HAP-1 (cell line): ENCODE measurements at places on chromosomes 1 and 21.

- no peak for DNase-seq
Measured at GRCh38 chr21:44450999-44451398, 4.3 kb upstream of the LRRC3 start.

GRCh38 chr1:233606813-233607212 is 7.1 kb upstream of the KCNK1 start:
- DNase-seq, result no peak

DNA sequence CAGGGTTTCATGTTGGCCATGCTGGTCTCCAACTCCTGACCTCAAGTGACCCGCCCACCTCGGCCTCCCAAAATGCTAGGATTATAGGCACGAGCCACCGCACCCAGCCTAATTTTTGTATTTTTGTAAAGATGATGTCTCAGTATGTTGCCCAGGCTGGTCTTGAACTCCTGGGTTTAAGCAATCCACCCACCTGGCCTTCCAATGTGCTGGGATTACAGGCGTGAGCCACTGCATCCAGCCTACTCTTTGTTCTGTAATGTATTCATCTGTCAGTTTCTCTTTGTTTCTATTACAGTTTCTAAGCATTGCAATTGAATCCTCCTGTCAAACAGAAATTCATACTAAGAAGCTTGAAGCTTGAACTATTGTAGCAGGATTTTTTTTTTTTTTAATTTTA is 54.8 kb upstream of the RCC1 start:
- peak; percentile 33 for DNase-seq

DNA sequence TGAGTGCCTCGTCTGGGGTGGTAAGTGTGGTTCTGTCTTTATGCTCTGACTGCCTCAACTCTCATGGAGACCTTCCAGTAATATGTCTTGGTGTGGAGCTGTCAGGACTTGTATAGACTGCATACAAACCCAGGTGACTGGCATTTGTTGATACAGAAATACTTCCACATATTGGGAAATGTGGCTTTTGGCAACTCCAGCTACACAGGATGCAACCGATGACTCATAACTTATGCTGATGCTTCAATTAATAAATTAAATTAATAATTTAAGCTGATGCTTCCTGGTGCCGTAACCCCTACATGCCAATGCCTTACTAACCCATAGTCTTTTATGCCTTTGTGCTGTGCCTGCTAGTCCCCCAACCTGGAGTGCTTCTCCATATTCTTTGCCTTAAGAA is 72.3 kb upstream of the ARTN start:
- DNase-seq, result no peak

DNA sequence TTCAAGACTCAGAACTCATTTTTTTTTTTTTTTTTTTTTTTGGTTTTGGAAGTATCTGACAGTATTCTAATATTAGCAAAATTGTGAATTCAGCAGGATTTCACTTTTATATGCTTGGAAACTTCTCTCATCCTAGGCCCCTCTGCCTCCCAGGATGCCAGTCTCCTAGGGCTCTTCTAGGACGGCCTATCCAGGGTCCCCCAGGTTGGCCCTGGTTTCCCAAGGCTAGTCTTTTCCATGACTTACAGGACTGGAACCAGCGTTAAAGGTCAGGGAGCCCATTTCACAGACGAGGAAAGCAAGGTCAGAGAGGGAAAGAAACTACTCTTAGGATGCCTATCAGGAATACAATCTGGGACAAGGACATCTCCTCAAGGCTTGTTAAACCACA is 412.5 kb downstream of the PTPRU start:
- DNase-seq, result no peak

DNA sequence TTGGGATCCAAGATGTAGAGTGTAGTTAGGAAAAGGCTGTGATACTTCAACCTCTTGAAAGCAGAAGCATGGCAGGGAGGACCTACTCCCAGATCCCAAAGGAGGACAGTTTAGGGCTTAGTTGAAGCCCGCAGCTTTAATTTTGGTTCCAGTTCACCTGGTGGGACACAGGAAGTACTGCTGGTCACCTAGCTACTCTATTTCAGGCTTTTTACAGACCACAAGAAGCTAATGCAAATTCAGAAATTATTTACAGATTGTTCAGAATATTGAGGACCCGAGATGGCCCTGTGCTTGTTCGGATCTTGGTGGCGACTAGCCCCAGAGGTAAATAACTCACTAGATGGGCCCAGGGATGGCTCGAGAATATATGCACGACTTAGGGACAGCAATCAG is 6.4 kb upstream of the SMCP start:
- no peak for DNase-seq

GRCh38 chr1:20183035-20183434 is 2.9 kb upstream of the UBXN10 start:
- DNase-seq, result no peak

DNA sequence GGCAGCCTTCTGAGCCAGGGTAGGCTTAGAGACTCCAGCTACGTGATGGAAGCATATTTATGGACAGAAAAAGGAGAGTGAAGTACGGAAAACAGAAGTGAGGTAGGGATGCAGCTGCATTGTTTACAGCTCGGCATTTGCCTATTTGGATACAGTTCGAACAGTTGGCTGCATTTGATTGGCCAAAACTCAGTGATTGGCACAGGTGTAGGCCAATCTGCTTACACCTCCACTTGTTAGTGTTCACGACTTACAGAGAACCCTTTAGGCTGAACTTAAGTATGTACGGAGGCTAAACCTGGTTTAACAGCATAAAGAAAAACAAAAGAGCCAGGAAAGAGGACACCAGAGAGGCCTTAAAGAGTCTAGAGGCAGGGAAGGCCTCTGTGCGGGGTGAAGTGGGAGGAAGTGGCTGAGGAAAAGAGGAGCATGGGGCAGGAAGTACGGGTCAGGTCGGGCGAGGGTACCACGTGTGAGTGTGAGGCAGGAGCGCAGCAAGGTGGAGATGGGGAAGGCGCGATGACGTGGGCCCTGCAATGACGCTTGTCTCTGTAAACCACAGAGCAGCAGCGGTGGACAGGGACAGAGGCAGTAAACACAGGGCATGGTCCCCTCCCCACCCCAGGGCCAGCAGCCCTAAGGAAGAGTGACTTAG is 32.0 kb downstream of the RSPH1 start:
- peak; percentile 43 for DNase-seq

DNA sequence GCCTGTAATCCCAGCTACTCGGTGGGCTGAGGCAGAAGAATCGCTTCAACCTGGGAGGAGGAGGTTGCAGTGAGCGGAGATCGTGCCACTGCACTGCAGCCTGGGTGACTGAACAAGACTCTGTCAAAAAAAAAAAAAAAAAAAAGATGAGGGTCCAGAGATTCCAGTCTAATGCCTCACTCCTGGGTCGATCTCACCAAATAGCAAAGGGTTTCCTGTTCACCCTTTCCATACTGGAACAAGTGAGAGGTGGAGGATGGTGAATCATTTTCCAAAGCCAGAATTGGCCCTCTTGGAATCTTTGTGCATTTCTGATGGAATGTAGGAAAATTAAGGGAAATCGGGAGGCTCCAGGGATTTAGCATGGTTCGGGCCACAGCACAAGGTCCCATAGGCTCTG is 58.1 kb upstream of the ZNF648 start:
- no peak for DNase-seq

- DNase-seq, result no peak
Measured at GRCh38 chr21:33810766-33811165, 104.8 kb downstream of the ATP5PO start.

DNA sequence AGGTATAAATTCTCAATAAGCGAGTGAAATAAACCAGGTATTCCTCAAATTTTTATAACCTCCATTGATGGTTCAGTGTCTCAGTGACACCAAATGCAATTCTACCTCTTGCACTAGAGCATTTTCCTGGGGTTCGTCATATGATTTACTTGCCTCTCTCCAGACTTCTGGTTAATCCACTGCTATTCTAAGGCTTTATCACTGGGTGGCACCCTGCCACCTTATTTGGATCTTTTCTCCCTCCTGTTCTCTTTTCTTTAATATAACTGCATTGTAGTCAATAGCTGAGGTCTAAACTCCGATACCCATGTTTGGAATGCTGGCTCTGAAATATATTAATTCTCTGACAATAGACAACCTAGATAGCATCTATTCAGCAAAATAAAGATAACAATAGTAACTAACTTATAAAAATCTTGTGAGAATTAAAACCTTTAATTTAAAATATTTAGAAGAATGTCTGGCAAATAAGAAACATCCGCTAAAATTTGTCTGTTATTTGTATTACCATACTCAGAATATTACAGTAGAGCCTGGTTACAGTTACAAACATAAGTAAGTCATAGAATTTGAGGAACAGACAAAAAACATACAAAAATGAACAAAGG is 436.4 kb downstream of the PLA2G4A start:
- peak; percentile 69 for DNase-seq

GRCh38 chr1:208206092-208206698 is 38.0 kb downstream of the PLXNA2 start:
- no peak for DNase-seq

DNA sequence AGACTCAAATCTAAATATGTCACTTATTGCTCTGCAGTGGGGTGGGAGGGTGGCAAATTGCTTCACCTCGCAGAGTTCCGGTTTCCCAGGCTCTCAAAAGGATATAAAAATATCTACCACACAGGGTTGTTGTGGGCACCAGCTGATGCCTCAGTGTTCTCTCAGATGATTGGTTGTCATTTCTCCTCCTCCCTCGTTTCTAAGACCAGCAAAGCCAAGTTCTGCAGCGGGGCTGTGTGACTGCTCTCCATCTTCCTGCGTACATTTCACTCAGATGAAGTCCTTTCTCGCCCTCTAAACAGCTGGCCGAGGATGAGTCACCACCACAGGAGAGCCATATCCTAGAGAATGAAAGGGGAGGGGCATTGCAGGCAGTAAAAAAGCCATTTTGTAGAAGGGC is 35.0 kb upstream of the VWA5B1 start:
- DNase-seq, result no peak

GRCh38 chr1:171664976-171665375 is 12.5 kb upstream of the MYOC start:
- no peak for DNase-seq

DNA sequence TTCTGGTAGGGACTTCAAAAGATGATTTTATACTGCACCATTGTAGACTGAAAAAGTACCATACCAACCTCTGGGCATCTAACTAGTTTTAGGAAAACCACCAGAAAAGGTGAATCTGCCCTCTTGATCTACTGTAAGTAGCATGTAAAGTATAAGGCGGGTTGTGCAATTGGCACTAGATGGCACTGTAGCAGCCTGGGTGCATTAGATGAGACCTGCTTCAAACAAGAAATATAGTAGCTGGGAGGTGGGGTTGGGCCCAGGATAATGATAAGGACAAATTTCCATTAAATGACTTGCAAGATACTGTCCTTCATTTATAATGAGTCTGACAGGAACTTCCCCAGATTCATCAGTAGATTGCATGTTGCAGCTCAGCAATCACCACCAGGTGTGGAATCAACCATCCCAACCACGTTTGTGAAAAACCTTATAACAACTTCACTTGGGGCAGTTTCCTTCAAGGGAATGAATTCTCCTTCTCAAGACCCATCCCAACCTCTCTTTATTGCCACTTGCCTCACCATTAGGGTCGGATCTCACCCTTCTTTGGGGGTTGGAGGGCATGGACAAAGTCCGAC is 37.3 kb upstream of the IL10 start:
- no peak for DNase-seq

DNA sequence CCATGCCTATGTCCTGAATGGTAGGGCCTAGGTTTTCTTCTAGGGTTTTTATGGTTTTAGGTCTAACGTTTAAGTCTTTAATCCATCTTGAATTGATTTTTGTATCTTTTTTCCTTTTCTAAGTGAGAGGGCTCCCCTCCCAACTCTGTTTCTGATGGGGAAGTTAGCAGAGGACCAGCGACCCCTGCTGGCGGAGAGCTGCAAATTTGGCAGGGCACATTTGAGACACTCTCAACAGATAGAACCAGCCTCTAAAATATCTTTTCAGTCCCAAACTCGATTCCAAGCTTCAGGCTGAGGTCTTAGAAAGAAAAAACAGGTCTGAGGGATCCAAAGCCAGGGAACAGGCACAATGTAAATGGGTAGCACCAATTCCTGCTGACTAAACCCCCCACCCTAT is 32.5 kb downstream of the LRRC3 start:
- peak; percentile 25 for DNase-seq

DNA sequence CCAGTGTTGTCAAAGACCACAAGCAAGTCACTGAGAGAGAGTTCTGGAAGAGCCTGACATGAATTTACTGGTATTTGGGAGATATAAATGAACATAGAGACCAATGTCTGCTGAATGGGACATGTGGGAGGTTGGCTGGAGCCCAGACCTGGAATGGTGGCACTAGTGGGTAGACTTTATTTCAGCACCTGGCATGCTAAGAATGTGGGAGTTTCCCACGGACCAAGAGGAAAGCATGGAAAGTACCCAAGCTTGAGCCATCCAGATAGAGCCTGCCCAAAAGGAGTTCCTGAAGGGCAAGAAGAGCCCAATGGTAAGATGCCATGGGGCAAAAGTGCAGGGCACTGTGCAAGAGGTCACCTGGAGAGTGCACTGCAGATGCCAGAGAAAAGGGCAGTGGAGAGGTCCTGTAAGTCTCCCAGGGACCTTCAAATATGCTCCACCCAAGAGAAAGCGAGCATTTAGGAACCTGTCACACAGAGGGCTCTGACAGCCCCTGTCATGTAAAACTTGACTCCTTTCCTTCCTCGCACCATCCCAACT is 8.1 kb upstream of the ZNF687 start:
- no peak for DNase-seq
